T-helper 17 cell (primary cell): ENCODE measurements at places on chromosomes 4 and X.

DNA sequence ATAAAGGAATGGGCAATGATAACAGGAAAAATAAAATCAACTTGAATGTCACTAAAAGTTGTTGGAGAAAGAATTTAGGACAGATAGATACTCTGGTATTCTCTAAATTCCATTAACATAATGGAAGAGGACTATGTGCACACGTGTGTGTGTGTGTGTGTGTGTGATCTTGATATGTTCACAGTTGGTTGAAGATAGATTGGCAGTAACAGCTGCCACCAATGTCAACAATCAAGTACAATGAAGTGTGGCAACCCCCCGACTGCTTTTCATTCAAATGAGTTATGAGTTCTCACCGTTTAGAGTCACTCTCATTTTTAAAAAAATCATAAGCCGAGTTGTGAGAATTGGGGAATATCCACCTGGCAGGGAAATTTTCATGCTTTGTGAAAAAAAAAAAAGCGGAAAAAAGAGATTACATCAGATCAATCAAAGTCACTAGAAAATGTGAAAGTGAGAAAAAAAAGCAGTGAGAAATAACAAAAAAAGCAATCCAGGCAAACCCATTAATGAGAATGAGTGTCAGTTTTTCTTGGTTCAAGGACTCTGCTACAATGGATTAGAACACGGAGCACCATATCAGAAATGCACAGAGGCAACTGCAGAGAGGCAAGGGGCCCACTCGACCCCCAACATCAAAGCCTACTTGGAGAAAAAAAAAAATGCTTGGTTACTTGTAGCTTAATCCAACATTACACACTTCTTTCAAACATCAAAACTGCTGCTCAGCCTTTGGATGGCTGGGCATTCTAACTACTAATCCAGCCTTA lies 414.9 kb upstream of the PITX2 start:
- no peak overlapping the region for H3K27ac ChIP-seq
- no peaks in the 10 kb centered on the region for H3K4me1 ChIP-seq
- no peak for DNase-seq
- H3K36me3 ChIP-seq = no peaks in the 10 kb centered on the region
- no peaks in the 10 kb centered on the region for H3K27me3 ChIP-seq
- no peak overlapping the region for H3K4me3 ChIP-seq

DNA sequence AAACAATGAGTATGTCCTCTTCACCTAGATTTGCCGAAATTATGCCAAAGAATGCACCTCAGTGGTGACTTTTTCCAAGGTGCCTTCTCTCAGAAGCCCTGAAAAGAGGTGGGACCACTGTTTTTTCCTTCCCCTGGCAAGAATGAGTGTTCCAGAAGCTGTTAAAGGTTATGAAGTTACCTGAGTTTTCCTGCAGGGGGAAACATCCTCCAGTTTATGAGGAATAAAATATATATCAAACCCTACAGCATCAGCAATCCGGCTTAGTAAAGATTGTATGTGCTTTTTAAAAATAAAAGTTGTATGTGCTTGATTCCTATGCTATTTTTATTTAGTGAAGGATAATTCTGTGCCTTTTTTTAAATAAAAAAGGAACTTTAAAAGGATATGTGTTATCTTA lies 73.3 kb downstream of the RBM46 start:
- no peak for DNase-seq
- H3K27me3 ChIP-seq = no peaks in the 10 kb centered on the region
- no peak overlapping the region for H3K27ac ChIP-seq
- no peaks in the 10 kb centered on the region for H3K4me1 ChIP-seq

DNA sequence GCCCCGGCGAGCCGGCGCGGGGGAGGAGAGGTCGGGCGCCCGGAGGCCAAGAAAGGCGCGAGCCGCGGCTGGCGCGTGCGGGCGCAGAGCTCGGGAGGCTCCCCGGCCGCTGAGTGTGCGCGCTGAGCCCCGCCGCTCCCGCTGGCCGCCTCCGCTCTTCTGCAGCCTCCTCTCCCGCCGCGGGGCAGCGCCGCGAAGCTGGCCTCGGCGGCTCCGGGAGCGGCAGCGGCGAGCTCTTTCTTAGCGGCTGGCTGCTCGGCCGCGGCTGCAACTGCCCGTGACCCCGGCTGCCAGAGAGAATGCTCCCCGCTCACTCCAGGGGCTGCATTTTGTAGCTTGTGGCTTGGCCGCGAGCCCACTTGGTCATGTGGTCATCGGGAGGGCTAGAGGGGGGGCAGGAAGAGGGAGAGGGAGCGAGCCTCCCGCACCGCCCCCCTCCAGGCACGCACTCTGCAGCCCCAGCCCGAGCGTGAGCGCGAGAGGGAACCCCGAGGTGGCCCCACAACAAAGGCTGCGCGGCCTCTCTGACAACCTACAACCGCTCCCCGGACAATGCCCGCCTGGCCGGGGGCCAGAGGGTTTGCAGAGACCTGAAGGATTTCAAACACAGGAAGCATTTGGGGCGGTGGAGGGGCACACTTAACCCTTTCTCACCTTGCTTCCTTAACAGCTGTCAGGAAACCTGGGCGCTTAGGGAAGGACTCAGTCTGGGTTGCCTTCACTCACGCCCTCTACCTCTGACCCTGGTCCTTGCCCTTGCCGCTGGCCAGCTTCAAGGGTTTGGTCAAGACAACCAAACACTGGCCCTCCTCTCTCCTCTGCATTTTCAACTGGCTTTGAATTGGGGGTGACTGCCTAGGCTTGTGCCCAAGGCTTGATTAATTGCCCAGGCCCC lies at the start of gene APLN:
TSS of gene APLN (minus strand) at position 305 of the 895 bp plus-strand sequence. CDS start 326 bp downstream, outside the sequence.
- H3K27ac ChIP-seq = no peak within 1 kb of the TSS
- DNase-seq = no peak
- H3K27me3 ChIP-seq = peaks cover 7% of the 10 kb centered on the region
- H3K4me3 ChIP-seq = peak within 1 kb of the TSS; percentile 88
- peaks cover 9% of the 10 kb centered on the region for H3K4me1 ChIP-seq
- no peaks in the 10 kb centered on the region for H3K36me3 ChIP-seq

- H3K4me3 ChIP-seq = peak within 1 kb of the TSS; percentile 85
- DNase-seq = no peak
- H3K4me1 ChIP-seq = peaks cover 7% of the 10 kb centered on the region
- H3K27ac ChIP-seq = no peak within 1 kb of the TSS
- H3K36me3 ChIP-seq = no peaks in the 10 kb centered on the region
These were observed at the start of gene SMARCA1 for GRCh38 chrX:129523079-129523911. SMARCA1 (minus strand) TSS chrX:129523490; CDS start chrX:129523370, 120 bp downstream.

- peaks cover 6% of the 10 kb centered on the region for H3K27me3 ChIP-seq
- H3K36me3 ChIP-seq = no peaks in the 10 kb centered on the region
- no peaks in the 10 kb centered on the region for H3K4me1 ChIP-seq
- H3K27ac ChIP-seq = no peak overlapping the region
- no peak overlapping the region for H3K4me3 ChIP-seq
- no peak for DNase-seq
These were observed 20.0 kb downstream of the PHOX2B start for GRCh38 chr4:41728573-41728913.

GRCh38 chr4:181364504-181364903 lies 878.7 kb upstream of the TENM3 start:
- H3K4me1 ChIP-seq = no peaks in the 10 kb centered on the region
- no peak overlapping the region for H3K27ac ChIP-seq
- DNase-seq = no peak

GRCh38 chr4:79626101-79626500 lies 218.1 kb upstream of the GK2 start:
- no peak overlapping the region for H3K27ac ChIP-seq
- no peaks in the 10 kb centered on the region for H3K36me3 ChIP-seq
- peaks cover 14% of the 10 kb centered on the region for H3K27me3 ChIP-seq
- H3K4me1 ChIP-seq = peaks cover 2% of the 10 kb centered on the region
- DNase-seq = no peak

DNA sequence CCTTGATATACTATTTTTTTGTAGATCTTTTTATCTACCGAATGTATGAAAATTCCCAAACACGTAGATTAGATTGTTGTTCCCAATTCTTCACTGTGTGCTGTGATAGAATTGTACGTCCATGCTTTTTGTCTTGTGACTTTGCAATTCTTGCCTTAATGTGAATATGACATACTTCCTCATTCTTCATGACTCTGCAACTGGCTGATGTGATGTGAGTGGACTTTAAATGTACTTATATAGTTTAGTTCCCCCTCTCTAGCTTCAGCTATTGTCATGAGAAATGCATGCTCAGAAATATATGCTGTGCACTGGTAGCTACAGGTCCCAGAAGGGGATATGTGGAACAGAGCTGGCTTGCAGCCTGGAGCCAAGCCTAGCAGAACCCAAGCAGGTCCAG lies 89.4 kb downstream of the FTHL17 start:
- no peaks in the 10 kb centered on the region for H3K27me3 ChIP-seq
- H3K27ac ChIP-seq = no peak overlapping the region
- DNase-seq = no peak

DNA sequence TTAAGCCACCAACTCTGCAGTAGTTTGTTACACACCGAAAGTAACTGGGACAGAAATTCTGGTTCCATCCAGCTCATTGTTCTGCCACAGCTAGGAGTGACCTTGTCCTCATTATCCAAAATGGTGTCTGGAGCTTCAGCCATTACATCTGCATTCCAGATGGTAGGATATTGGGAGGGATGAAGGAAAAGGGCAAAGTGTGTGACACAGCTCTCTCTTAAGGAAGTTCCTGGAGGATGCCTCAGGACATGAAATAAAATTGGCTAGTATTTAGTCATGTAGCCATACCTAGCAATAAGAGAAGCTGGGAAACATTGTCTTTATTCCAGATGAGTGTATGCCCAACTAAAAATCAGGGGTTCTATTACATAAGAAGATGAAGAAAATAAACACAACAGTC lies 262.0 kb downstream of the BCOR start:
- H3K4me1 ChIP-seq = no peaks in the 10 kb centered on the region
- H3K27me3 ChIP-seq = no peaks in the 10 kb centered on the region
- no peak for DNase-seq
- H3K36me3 ChIP-seq = no peaks in the 10 kb centered on the region
- no peak overlapping the region for H3K4me3 ChIP-seq
- no peak overlapping the region for H3K27ac ChIP-seq

- H3K27ac ChIP-seq = no peak overlapping the region
- peaks cover 5% of the 10 kb centered on the region for H3K36me3 ChIP-seq
- no peak overlapping the region for H3K4me3 ChIP-seq
- H3K4me1 ChIP-seq = peaks cover 3% of the 10 kb centered on the region
- no peak for DNase-seq
- peaks cover 42% of the 10 kb centered on the region for H3K27me3 ChIP-seq
These were observed 102.8 kb upstream of the PDLIM3 start for GRCh38 chr4:185638093-185638492.

- no peak overlapping the region for H3K27ac ChIP-seq
- H3K27me3 ChIP-seq = no peaks in the 10 kb centered on the region
- no peak overlapping the region for H3K4me3 ChIP-seq
These were observed 19.5 kb upstream of the CCNI start for GRCh38 chr4:77095101-77095821.

- H3K36me3 ChIP-seq = peaks cover 2% of the 10 kb centered on the region
- H3K4me1 ChIP-seq = no peaks in the 10 kb centered on the region
- H3K4me3 ChIP-seq = no peak overlapping the region
- H3K27ac ChIP-seq = no peak overlapping the region
- no peak for DNase-seq
These were observed 12.7 kb upstream of the ZNF330 start for GRCh38 chr4:141207961-141208360.

- H3K36me3 ChIP-seq = no peaks in the 10 kb centered on the region
- peak overlapping the region; percentile 71 for H3K4me3 ChIP-seq
- H3K27ac ChIP-seq = peak overlapping the region; percentile 80
These were observed 68.4 kb downstream of the RHOH start for GRCh38 chr4:40264995-40265909.

DNA sequence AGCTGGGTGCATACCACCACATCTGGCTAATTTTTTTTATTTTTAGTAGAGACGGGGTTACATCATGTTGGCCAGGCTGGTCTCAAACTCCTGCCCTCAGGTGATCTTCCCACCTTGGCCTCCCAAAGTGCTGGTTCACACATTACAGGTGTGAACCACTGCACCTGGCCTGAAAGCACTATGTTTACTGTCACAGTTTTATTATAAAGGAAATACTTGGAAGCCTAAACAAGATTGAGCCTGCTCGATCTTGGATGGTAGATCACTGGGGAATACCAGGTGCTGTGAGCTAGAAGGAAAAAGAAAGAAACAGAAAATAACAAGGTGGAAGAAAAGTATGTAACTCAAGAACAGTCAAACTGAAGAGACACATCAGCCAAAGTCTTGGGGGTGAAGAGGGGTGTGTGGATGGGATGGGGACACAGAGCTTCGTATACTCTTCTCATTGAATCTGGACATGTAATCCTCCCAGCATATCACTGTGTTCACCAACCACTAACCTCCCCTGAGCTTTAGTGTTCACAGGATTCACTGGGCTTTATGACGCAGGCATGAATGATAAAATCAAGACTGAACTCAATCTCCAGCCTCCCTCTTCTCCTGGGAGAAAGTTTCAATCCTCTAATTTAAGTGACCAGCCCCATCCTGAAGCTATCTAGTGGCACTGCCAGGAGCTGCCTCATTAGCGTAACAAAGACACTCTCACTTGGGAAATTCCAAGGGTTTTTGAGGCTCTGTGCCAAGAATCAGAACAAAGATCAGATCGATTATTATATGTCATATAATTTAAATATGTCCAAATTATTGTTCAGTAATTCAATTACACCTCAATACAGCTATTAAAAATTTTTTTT lies 40.9 kb downstream of the PDS5A start:
- DNase-seq = no peak
- H3K4me3 ChIP-seq = peak overlapping the region; percentile 25
- H3K4me1 ChIP-seq = peaks cover 57% of the 10 kb centered on the region
- H3K27ac ChIP-seq = peak overlapping the region; percentile 41

DNA sequence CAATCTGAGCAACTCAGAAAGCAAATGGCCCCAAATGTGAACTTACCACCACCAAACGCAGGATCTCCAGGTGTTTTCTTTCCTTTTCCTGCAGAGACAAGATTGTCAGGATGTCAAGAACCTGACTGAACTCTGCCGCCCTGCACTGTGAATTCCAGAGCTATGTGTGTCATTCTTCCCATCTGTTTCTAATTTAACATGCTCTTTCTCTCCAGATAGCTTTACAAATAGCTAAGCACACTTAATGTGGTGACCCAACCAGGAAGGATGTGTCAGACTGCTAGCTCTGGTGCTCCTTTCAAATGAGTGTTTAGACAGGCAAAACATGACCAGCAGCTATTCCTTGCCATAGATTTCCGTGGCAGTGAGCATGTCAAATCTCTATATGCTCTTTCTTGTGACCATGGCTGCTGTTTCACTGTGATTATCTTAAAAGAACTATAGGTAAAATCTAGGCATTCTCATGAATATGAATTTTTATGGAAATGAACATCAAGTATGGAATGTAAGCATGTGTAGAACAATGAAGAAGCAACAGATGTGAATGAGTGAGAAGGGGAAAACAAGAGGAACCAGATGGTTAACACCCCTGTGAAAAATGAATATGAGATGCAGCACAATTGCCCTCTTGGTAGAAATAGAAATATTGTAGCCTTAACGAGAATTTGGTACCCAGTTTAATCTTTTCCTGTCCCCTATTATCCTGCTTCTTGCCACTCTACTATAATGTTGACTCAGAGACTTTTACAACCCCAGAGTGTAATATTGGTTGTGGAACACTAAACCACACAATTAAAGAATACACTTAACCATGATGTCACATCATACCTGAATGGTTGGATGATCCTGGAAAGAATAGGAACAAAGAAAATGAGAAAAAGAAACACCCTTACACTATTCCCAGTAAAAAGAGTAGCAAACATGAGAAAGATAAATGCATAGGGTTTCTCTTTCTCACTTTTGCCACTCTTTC lies 247.8 kb upstream of the DKK2 start:
- no peak overlapping the region for H3K4me3 ChIP-seq
- no peak for DNase-seq

- H3K36me3 ChIP-seq = no peaks in the 10 kb centered on the region
- no peak overlapping the region for H3K4me3 ChIP-seq
- no peak for DNase-seq
- H3K27ac ChIP-seq = no peak overlapping the region
- H3K4me1 ChIP-seq = peaks cover 8% of the 10 kb centered on the region
These were observed 10.6 kb upstream of the AMOT start for GRCh38 chrX:112851161-112851779.
